NB4 (cell line): ENCODE measurements at places on chromosomes 13 and 19.

DNA sequence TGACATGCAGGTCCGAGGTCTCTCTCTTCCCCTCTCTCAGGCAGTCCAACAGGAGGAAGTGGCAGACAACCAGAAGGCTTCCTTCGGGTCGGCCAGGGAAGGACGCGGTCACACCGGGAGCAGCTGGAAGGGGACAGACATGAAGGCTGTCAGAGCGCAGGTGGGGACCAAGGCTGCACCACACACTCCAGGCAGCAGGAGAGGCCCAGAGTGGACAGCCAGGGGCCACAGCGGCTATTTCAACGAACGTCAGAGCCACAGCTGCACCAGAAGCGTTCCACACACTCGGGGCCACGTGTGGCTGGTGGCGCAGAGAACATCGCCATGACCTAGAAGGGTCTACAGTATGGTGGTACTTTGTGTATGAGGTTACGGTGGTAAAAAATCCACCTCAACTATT, 16.0 kb upstream of the SLC39A3 start:
- no peak for DNase-seq

GRCh38 chr19:17390665-17391370, 3.2 kb downstream of the CCDC194 start:
- peak; percentile 90 for DNase-seq

- no peak for DNase-seq
Measured at GRCh38 chr13:30666113-30666512, 48.4 kb downstream of the USPL1 start.

GRCh38 chr19:51690454-51691073, 2.6 kb upstream of the SPACA6 start:
- peak; percentile 23 for DNase-seq

DNA sequence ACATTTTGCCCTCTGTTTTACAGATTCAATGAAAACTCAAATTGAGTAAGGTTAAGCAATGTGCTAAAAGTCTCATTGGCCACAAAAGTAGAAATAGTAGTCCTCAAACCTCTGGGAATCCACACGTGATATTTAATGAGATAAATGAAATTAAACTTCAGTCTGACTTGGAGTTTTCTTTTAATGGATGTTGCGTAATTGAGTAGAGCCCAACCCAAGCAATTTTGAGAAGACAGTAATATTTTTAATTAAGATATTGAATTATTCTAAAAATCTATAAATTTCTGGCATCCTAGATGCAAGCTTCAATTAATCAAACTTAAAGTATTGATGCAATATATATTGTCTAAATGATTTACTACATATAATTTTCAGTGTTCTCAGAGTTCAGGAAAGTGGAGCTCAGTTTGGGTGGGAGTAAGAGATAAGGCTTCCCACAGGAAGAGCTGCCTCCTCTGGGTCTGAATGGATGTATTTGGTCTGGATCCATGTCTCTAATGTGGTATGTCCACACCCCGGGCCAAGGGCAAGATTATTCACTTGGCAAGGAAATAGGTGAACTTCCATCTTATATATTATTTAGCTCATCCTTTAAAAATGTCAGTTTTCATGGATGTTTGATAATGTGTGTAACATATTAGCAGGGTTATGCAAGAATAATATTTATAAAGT, 6.9 kb downstream of the MBNL2 start:
- no peak for DNase-seq

GRCh38 chr13:109387471-109387870, 398.9 kb downstream of the IRS2 start:
- peak; percentile 91 for DNase-seq

DNA sequence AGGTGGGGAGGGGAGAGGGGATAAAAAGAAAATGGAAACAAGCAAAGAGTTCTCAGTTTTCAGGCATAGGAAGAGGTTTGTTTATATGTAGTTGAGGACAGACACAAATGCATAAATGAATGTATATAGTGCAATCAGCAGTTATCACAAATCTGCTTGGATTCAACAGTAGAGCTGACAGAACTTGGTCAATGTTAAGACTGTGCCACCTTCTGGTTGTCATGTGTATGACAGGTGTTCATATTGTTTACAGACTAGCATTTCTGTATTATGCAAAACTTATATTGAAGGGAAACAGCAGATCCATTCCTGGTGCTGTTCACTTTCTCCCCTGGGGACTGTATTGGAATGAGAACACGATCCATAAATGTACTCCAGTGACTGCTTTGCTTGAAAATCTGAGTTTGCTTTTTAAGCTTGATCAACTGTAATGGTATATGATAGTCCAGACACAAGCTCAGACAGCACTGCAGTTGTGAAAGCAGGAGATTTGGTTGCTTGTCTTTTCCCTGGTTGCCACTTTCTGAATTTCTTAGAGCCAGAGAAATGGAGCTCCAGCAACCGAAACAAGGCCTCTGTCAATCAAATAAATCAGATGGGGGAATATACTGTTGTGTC, 319.5 kb upstream of the OBI1 start:
- peak; percentile 73 for DNase-seq

DNA sequence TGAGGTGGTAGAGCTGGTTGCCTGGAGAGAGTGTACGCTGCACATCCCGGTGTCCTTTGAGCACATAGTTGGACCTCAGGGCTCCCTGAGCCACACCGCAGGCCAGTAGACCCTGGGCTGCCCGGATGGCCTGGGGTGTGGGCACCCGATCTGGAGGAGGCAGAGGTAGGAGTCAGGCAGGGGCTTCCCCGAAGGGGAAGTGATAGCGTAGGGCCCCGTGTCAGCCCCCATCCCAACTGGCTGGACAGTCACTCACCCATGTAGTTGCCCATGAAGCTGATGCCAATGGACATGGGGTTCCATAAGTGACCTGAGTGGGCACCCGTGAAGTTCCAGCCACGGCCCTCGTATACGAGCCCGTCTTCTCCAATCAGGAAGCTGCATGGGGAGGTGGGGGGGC, 3.6 kb downstream of the PGLYRP1 start:
- DNase-seq, result no peak

DNA sequence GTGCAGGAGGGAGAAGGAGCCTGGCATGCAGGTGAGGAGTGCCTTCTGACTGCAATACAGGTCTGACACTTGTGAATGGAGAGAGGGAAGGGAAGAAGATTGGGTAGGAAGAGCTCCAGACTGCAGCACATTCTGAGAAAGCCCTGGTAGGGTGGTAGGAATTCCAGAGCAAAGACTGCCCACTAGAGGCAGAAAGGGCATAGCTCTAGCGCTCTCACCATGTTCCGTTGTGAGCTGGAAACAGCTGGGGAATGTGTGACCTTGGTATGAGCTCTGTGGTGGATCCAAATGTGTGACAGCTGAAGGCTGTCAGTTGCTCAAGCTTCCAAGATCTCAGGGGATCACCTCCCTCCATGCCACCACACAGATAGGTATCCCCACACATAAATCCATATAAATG, 2.9 kb upstream of the MTUS2 start:
- no peak for DNase-seq

- no peak for DNase-seq
Measured at GRCh38 chr19:45340232-45340898, at the start of gene KLC3. Gene KLC3 (plus strand): TSS chr19:45340750. CDS start chr19:45345542, 4,792 bp downstream.

- DNase-seq, result no peak
Measured at GRCh38 chr19:54196536-54196935, 4.1 kb upstream of the RPS9 start.

DNA sequence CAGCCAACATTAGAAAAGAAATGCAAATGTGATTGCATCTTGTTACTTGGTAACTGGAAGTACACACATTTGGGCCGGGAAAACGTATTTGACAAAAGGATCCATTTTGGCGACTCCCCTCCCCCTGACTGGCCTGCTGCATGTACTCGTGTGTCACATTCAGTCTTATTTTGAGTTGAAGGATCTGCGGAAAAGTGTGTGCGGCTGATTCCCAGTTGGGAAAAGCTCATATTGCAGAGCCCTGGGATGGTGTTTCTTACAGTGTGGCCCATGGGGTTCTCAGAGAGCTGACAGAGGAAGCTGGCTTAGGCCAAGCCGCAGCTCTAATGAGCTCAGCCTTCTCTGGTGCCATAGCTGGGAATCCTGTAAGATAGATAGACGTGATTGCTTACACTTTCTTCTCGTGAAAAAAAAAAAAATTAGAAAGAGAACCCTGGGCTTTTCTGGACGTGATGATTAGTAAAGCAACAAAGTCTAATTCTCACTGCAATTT, 170.3 kb upstream of the ARGLU1 start:
- DNase-seq, result no peak

DNA sequence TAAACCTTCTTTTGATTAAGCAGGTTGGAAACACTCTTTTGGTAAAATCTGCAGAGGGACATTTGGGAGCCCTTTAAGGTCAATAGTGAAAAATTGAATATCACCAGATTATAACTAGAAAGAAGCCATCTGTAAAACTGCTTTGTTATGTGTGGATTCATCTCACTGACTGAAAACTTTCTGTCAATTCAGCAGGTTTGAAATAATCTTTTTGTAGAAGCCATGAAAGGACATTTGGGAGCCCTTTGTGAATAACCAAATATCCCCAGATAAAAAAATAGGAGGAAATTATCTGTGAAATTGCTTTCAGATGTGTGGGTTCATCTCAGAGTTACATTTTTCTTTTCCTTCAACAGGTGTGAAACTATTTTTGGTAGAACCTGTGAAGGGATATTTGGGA, 1690.7 kb downstream of the UQCRFS1 start:
- DNase-seq, result no peak

- DNase-seq, result peak; percentile 91
Measured at GRCh38 chr19:46984077-46985010, 35.3 kb upstream of the NPAS1 start.

DNA sequence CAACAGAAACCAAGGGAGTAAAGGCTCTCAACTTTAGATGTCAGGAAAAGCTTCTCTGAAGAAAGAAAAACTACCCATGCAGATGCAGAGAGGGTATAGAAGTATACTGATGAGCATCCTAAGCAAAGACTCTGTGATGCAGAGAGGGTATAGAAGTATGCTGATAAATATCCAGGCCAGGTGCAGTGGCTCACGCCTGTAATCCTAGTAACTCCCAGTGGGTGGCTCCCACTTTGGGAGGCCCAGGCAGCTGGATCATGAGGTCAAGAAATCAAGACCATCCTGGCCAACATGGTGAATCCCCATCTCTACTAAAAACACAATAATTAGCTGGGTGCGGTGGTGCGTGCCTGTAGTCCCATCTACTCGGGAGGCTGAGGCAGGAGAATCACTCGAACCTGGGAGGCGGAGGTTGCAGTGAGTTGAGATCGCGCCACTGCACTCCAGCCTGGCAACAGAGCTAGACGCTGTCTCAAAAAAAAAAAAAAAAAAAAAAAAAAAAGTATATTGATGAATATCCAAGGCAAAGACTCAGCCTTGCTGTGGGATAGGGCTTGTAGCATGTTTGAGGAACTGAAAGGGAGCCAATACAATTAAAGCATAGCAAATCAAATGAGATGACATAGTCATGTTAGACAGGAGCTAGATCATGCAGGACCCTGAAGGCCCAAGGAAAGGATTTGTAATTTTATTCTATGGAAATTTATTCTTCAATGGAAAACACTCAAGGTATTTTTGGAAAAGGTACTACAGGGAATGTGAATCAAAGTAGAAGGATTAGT, 14.9 kb downstream of the UBL3 start:
- no peak for DNase-seq

DNA sequence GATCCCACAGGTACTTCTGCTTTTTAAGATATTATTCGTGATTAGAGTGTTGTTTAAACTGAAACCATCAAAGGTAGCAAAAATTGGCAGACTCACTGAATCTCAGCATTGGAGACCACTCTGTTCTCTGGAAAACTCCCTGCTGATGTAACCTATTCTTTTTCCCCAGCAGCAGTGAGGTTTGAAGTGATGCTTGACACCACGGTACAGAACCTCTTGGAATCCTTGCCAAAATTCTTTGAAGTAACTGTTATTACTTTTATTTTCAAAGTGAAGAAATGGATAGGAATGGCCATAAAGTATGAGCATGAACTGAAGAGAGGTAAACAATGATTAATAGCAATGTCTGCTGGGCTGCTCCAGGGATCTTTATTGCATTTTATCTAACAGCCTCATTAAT, 66.4 kb upstream of the KL start:
- DNase-seq, result no peak

DNA sequence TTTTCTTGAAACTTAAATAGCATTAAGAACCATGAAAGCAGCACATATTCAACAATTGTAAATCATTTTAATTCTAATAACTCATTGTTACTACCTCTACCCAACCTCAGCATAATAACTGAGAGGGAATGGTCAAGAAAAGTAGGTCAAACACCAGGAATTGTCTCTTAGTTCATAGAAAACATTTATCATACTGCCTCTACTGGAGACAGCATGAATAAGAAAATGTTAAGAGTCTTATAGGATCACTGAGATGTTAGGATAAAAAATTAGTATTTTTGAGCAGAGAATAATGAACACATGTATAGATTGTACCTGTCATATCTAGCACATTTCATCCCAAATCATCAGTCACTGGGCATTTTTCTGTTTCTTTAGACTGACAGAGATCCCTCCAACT, 515.3 kb downstream of the PCDH9 start:
- DNase-seq, result no peak

DNA sequence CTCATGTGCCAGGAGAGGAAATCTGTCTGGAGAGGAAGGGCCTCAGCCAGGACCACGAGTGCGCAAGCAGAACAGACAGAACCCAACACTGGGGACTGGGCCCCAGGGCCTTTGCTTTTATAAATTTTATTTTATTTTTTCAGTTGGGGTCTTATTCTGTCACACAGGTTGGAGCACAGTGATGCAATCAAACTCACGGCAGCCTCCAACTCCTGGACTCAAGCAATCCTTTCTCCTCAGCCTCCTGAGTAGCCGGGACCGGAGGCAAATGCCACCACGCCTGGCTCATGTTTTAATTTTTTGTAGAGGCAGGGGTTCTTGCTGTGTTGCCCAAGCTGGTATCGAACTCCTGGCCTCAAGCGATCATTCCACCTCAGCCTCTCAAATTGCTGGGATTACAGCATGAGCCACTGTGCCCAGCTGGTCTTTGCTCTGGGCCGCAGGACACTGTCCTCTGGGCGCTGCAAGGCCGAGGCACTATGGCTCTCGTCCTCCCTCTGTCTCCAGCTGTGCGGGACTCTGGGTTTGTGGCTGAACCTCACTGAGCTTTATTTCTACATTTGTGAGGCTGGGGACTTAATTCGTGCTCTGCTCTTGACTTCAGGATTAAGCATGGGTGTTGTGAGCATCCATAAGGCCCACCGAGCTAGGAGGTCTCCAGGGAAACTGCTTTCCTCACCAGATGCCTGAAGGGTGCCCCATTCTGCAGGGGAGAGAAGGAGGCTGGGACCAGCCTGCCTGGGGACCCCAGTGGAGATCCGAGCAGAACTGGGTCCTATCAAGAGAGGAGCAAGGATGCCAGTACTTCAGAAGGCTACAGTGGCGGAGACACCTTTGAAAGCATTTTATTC, 144.2 kb upstream of the VSTM2B start:
- no peak for DNase-seq

DNA sequence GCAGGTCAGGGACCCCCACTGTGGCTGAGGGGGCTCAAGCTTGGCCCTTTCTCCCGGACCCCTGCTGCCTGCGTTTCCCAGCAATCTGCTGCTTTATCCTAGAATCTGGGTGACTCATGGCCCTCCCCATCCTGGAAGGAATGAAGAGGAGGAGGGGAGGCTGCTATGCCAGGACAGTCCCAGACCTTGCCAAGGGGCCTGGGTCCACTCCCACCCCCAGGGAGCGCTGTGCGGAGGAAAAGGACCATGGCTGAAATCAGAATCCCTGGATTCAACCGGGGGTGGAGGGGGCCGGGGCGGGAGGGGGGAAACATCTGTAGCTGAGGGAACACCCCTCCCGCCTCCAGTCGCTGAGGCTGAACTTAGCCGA, 20.5 kb downstream of the ZNF114 start:
- DNase-seq, result no peak

GRCh38 chr13:26822146-26822545, 61.6 kb upstream of the GPR12 start:
- DNase-seq, result no peak
